T-helper 2 cell treated with Interferon-gamma antibody and Interleukin-4, amounts not matched to agents 5 μg/mL and 100 μg/mL, for 36 hours (primary cell): ENCODE measurements at places on chromosomes 7 and 10.

DNA sequence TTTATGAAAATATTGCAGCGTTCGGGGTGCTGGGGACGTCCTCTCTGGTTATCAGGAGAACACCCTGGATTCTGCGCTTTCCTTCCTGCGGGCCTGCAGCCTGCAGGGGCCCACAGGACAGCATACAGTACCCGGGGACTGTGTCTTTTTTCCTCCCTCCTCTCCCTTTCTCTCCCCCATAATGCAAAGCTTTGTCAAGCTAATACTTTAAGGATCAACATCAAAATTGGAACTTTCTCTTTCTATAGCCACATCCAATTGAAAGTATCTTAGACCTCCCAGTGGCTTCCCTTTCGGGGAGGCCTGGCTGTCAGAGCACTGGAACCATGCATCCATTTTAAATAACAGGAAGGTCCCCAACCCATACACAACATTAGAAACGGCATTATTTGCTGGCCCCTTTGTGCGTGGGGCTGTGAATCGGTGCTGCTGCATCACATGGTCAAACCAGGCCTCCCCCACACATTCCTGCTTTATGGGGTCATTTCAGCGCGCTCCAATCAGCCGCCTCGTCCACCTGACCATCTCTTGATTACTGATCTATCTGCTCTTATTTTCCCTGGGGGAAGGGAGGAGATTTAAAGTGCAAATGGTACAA lies 505.1 kb downstream of the DNAJB6 start:
- DNase-seq = no peak

- H3K36me3 ChIP-seq = peaks cover 32% of the 10 kb centered on the region
- H3K4me1 ChIP-seq = peaks cover 41% of the 10 kb centered on the region
- H3K27ac ChIP-seq = no peak overlapping the region
Measured at GRCh38 chr10:87085537-87085936, 9.1 kb downstream of the GLUD1 start.

DNA sequence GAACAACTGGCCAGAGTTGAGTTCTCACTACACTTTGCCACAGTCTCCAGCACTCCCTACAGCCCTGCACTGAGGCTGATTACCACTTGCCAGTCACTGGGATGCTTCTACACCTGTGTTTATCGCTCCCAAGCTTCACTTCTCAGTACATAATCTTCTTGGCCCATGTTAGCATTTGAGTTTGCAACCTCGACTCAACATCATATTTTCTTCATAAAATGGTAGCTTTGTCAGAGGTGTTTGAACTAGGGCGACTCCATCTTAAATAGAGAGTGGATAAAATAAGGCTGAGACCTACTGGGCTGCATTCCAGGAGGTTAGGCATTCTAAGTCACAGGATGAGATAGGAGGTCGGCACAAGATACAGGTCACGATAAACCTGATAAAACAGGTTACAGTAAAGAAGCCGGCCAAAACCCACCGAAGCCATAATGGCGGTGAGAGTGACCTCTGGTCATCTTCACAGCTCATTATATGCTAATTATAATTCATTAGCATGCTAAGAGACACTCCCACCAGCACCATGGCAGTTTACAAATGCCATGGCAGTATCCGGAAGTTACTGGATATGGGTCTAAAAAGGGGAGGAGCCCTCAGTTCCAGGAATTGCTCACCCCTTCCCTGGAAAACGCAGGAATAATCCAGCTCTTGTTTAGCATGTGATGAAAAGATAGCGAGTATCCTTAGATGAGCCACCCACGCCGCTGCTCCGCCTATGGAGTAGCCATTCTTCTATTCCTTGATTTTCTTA lies 105.8 kb upstream of the KLF6 start:
- no peak for DNase-seq
- H3K36me3 ChIP-seq = no peaks in the 10 kb centered on the region
- H3K27me3 ChIP-seq = no peaks in the 10 kb centered on the region
- no peak overlapping the region for H3K4me3 ChIP-seq

DNA sequence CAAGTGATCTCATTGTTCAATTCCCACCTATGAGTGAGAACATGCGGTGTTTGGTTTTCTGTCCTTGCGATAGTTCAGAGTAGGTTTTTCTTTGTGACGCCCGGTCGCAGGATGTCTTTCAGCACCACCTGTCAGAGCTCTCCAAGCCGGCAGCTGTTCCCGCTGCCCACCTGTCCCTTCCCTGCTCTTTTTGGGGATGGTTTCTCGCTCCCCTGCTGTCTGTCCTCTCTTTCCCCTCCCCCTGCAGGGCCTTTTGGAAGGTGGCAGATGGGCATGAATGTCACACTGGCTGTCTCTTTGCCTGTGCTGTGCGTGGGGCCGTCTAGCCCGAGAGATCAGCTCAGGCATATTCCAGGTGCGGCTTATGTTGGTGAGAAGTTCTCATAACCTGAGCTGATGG lies 137.0 kb downstream of the GRK5 start:
- H3K36me3 ChIP-seq = peaks cover 35% of the 10 kb centered on the region
- H3K27ac ChIP-seq = no peak overlapping the region
- H3K4me3 ChIP-seq = no peak overlapping the region
- H3K27me3 ChIP-seq = no peaks in the 10 kb centered on the region
- peaks cover 20% of the 10 kb centered on the region for H3K4me1 ChIP-seq
- DNase-seq = no peak

- no peaks in the 10 kb centered on the region for H3K36me3 ChIP-seq
- H3K4me1 ChIP-seq = no peaks in the 10 kb centered on the region
- no peak for DNase-seq
- no peak overlapping the region for H3K27ac ChIP-seq
Measured at GRCh38 chr7:157977306-157977705, 610.3 kb downstream of the PTPRN2 start.

DNA sequence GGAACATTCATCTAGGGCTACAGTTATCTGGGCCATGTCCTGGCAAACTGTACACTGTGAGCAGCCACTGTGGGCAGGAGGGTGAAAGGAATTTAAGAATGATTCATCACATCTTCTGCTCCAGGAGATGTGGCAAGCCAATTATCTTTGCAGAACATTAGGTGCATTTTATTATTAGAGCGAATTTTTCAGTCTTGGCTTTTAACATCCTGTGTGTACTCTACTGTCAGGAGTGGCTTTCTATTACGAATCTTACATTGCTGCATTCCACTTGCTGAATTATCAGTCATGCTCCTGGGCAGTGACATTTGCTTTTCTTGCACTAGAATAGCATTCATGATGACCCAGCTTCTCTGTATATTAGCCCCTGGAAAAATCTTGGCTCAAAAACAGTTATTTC lies 109.2 kb upstream of the TARP start:
- no peak overlapping the region for H3K27ac ChIP-seq
- no peaks in the 10 kb centered on the region for H3K27me3 ChIP-seq
- H3K4me1 ChIP-seq = peaks cover 4% of the 10 kb centered on the region
- no peak for DNase-seq
- H3K4me3 ChIP-seq = no peak overlapping the region

GRCh38 chr10:30630571-30630970 lies 1.0 kb upstream of the LYZL2 start:
- peaks cover 32% of the 10 kb centered on the region for H3K27me3 ChIP-seq
- H3K27ac ChIP-seq = no peak overlapping the region
- no peaks in the 10 kb centered on the region for H3K4me1 ChIP-seq
- H3K36me3 ChIP-seq = no peaks in the 10 kb centered on the region

DNA sequence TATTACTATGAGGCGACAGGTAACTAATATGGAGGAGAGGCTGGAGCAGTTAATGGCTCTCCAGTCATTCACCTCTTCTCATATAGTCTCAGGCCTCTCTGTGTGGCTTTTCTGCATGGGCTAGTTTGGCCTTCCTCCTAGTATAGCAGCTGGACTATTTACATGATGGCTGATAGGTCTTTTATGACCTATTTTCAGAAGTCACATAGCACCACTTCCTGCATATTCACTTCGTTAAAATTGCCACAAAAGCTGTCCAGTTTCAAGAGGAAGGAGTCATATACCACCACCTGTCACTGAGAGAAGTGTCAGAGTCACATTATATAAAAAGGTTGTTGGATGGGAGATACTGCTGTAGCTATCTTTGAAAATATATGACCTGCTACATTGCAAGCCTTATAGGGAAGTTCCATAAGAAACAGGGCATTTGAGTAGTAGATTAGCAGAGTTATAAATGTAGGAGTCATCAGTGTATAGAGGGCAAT lies 8.0 kb upstream of the DMTF1 start:
- peaks cover 7% of the 10 kb centered on the region for H3K27me3 ChIP-seq
- H3K27ac ChIP-seq = no peak overlapping the region
- peaks cover 7% of the 10 kb centered on the region for H3K4me1 ChIP-seq
- no peaks in the 10 kb centered on the region for H3K36me3 ChIP-seq
- DNase-seq = no peak

- peaks cover 9% of the 10 kb centered on the region for H3K27me3 ChIP-seq
- no peaks in the 10 kb centered on the region for H3K36me3 ChIP-seq
- no peak overlapping the region for H3K4me3 ChIP-seq
- H3K27ac ChIP-seq = no peak overlapping the region
Measured at GRCh38 chr10:62475551-62475950, 101.4 kb downstream of the ZNF365 start.

- no peak for DNase-seq
- H3K4me1 ChIP-seq = peaks cover 2% of the 10 kb centered on the region
- H3K27ac ChIP-seq = no peak overlapping the region
- H3K36me3 ChIP-seq = no peaks in the 10 kb centered on the region
Measured at GRCh38 chr10:17286562-17287550, 58.8 kb downstream of the VIM start.

DNA sequence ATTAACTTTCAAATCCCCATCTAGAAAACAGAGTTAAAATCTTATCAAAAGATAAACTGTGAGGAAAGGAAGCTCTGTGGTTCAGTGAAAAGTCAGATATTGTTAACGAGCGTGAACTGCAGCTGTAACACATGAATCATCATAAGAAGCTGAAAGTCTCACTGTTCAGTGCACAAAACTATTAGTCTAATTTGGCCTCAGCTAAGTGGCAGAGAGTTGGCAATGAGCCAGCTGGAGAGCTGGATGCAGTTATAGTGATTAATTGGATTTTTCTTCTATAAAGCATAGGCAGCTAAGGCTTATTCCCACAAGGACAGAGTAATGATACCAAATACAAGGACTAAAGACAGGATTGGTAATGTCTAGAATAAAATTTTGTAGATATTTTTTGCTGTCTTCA lies 101.1 kb upstream of the ABCB5 start:
- no peaks in the 10 kb centered on the region for H3K36me3 ChIP-seq
- H3K4me3 ChIP-seq = no peak overlapping the region
- no peak overlapping the region for H3K27ac ChIP-seq
- no peak for DNase-seq
- no peaks in the 10 kb centered on the region for H3K27me3 ChIP-seq
- H3K4me1 ChIP-seq = no peaks in the 10 kb centered on the region

- H3K4me3 ChIP-seq = peak overlapping the region; percentile 21
- H3K36me3 ChIP-seq = peaks cover 46% of the 10 kb centered on the region
- H3K4me1 ChIP-seq = peaks cover 36% of the 10 kb centered on the region
- DNase-seq = no peak
- no peaks in the 10 kb centered on the region for H3K27me3 ChIP-seq
Measured at GRCh38 chr7:141676618-141677017, 25.3 kb downstream of the DENND11 start.

DNA sequence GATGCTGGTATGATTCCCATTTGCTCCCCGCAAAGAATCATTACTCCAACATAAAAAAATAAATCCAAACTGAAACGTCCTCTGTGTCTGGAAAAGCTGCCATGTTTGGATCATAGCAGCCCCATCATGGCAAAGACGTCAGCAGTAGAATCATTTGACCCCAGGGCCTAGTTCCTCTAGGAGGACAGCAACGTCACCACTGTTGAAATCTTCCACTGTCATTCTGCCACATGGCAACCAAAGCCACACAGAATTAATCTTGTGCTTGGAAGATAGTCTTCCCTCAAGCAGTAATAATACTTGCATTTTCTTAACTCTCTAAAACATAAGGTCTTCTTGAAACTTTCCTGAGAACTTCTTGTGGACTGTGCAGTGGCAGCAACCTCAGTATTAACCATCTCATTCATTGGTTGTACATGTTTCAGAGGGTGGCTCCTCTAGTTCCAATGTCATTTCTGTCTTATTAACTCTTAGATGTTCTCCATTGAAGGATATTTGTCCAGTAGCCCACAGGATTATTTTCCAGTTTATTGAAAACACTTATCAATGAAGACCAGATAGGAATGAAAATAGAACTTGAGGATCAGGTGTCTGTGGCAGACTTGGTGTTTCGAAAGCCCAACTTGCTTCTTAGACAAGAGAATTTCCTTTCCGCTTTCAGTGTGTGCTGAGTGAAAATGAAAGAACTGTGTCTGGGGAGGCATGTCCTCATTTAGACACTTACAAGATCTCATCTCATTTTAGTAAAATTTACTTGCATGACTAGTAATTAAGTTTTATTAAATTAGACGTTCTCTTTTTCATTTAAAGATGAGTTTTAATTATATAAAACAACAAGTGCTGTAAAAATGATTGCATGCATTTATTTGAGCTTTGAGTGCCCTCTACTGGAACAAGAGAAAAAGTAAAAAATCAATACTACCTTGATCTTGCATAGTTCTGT lies 28.9 kb upstream of the INHBA start:
- no peak overlapping the region for H3K27ac ChIP-seq
- peaks cover 20% of the 10 kb centered on the region for H3K27me3 ChIP-seq
- DNase-seq = no peak

DNA sequence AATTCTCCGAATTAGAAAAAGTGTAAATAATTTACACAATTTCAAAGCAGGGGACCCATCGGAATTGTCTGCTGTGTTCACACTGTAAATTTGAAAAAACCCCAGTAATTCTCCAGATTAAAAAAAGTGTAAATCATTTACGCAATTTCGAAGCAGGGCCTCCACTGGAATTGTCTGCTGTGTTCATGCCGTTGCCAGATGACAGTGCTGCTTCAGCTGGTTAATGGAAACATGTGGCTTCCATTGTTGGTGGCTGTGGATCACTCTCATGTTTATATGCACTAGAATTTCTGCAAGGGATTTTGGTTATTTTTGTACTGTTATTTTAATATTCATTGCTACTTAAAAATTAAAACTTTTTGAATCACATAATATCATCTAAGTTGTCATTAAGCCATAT lies 88.8 kb upstream of the ELMO1 start:
- no peak overlapping the region for H3K27ac ChIP-seq
- no peaks in the 10 kb centered on the region for H3K4me1 ChIP-seq
- no peak overlapping the region for H3K4me3 ChIP-seq
- peaks cover 15% of the 10 kb centered on the region for H3K27me3 ChIP-seq
- H3K36me3 ChIP-seq = no peaks in the 10 kb centered on the region
- DNase-seq = no peak

- peaks cover 30% of the 10 kb centered on the region for H3K27me3 ChIP-seq
- H3K36me3 ChIP-seq = no peaks in the 10 kb centered on the region
- H3K4me1 ChIP-seq = peaks cover 26% of the 10 kb centered on the region
- DNase-seq = peak; percentile 29
Measured at GRCh38 chr7:138170959-138171703, 94.9 kb downstream of the AKR1D1 start.

GRCh38 chr7:608954-609353 lies 89.3 kb upstream of the PDGFA start:
- H3K36me3 ChIP-seq = peaks cover 29% of the 10 kb centered on the region
- no peak overlapping the region for H3K4me3 ChIP-seq
- peaks cover 40% of the 10 kb centered on the region for H3K4me1 ChIP-seq
- peak overlapping the region; percentile 52 for H3K27ac ChIP-seq

GRCh38 chr7:149871576-149871975 lies 2.2 kb upstream of the ATP6V0E2 start:
- peaks cover 24% of the 10 kb centered on the region for H3K36me3 ChIP-seq
- no peaks in the 10 kb centered on the region for H3K27me3 ChIP-seq
- DNase-seq = no peak
- H3K4me3 ChIP-seq = peak overlapping the region; percentile 56
